Left renal pelvis (tissue), 4 donors: ENCODE measurements at places on chromosomes 11 and 22. TPM values are rescaled to one million over a fixed set of nuclear protein-coding genes. Genes with fewer than 3 reads are reported as not detected.

GRCh38 chr22:46748908-46749675, 11.0 kb upstream of the CERK start:
- no peak for DNase-seq

GRCh38 chr11:102575012-102575411, 44.5 kb upstream of the MMP7 start:
- DNase-seq, result no peak

DNA sequence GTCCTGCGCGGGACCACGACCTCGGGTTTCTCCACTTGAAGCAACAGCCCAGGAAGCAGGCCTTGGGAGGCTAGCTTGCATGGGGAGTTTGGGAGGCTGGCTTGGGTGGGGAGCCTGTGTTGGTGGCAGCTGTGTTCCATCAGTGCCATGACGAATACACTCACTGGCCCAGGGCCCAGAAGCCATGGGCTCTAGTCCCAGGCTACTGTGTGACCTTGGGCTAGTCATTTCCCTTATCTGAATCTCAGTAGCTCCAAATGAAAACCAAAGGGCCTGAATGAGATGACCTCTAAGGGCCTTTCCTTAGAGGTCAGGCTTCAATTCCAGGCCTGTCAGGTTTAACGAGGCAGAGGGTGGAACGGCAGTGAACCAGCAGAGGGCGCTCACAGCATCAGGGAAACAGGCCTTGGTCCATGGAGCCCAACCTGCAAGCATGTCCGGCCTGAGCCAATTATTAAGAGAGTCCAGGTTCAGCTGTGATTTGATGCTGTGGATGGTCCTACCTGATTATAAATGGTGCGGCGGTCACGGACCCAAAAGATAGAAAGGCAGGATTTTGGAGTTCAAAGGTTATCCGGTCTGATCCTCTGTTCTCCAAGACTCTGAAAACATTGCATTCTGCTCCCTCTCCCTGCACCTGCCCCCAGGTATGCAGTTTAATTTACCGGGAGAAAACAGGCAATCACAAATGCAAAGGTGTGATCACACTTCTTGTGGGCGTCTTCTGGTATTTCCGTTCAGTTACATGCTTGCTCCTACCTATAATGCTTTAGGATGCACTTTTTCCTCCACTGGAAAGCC, 15.9 kb downstream of the PTPN5 start:
- no peak for DNase-seq

DNA sequence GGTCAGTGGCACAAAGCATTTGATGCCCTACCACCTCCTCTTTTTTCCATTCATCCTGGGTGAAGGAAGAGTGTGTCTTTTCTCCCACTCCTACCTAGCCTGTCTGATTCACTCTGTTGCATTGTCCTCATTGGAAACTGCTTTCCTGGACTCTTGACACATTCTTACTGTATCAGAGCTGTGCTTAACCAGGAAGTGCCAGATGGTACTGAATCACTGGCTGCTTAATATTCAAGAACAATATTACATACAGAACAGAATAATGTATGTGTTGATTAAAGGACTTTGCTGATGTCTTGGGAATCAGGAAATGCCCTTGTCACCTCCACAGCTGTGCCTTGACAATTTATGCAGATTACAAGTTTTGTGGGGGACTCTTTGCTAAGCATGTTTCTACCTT, 44.4 kb downstream of the SVIP start:
- no peak for DNase-seq

- DNase-seq, result no peak
Measured at GRCh38 chr11:17740649-17741235, 6.2 kb downstream of the KCNC1 start.

PGA4 gene
- 0.90 TPM for polyA plus RNA-seq

OR10AG1 gene
- polyA plus RNA-seq, result not detected
